ENCODE measurements at places on chromosomes 11 and 22.

DNA sequence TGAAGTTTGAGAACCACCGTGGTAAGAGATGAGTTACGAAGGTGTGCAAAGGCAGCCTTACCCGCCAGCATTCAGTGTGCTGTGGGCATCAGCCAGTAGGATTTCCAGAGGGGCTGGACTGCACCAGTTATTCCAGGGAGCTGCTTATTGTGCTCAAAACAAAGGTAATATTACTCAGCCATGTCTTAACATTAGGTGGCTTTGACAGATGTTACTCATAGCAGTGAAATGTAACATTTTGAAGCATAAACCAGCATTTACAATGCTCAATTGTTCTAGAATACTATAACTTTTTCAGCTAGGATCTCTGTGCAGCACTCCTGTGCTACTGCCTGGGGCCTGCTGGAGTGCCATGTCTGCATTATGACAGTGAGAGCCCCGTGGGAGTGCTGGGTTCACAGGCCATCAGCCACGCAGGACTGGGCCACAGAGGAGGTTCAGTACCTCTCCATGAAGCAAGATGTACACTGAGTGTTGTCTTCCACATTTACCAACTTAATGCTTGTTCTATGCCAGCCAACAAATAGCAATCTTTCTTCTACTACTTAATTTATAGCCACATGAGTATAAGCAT, 238.1 kb downstream of the CADM1 start:
- no peak for DNase-seq

- no peak for DNase-seq
Measured at GRCh38 chr22:32810555-32811133, 9.1 kb downstream of the TIMP3 start.

DNA sequence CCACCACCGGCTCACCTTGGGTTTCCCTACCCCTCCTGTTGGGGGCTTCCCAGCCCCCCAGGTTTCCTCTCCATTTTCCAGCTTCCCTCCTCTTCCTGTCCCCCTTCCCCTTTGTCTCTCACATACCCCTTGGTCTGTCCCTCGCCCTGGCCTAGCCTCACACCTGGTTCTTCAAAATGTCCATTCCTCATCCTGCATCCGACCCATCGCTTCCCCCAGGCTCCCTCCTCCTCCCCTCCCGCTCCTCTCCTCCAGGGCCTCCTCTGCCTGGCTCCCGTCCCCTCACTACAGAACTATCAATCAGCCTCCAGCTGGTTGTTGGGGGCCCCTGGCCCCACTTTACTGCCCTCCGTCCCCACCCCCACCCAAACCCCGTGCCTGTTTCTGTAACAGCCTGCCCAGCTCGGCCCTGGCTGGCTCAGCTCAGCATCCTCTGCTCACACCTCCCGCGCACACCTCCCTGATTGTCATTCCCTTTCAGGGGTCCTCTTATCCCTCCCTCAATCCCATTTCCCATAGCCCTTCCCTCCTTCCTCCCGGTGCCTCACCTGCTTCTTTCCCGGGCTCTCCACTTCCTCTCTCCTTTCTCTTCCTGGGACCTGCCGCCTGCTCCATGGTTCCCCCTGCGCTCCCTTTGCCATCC, 1.2 kb downstream of the CNIH2 start:
- DNase-seq: no peak

- no peak for DNase-seq
Measured at GRCh38 chr22:47030881-47031627, 268.6 kb downstream of the TBC1D22A start.

DNA sequence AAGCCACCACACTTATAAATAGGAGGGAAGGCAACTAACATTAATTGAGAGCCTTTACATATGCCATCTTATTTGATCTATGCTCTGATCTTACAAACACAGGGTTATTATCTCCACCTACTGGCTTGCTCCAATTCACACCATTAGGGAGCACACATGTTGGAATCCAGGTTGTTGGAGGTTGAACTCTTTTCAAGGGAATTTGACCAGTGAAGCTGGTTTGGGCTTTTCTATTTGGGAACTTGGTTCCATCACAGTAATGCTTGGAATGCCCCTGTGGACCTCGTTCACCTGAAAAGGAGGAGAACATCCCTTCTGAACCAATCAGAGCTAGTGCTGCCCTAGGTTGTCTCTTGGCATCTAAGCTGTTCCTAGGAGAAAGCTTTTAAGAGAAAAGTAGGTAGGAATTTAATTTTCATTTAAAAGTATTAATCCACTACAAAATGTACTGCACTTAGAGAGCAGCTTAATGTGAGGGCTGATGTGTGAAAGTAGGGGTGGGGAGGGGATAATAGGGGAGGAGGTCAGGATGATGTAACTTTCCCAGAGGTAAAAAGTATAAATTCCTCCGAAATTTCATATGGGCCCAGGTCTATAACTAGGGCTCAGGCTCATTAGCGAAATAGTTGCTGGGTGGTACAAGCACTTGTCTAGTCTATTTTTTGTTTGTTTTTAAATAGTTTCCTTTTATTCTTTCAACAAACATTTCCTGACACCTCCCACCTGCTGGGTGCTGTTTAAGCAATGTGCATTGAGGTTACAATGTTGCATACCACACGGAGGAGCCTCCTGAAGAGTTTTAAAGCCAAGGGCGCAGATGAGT, 7.6 kb upstream of the MICAL2 start:
- DNase-seq: no peak

GRCh38 chr11:5624489-5625279, at the start of gene TRIM34:
TSS of gene TRIM34 (plus strand) at chr11:5625001. CDS start at chr11:5632332, 7,331 bp downstream.
- peak; percentile 51 for DNase-seq

- DNase-seq: no peak
Measured at GRCh38 chr11:34284156-34284555, 73.7 kb downstream of the ABTB2 start.

DNA sequence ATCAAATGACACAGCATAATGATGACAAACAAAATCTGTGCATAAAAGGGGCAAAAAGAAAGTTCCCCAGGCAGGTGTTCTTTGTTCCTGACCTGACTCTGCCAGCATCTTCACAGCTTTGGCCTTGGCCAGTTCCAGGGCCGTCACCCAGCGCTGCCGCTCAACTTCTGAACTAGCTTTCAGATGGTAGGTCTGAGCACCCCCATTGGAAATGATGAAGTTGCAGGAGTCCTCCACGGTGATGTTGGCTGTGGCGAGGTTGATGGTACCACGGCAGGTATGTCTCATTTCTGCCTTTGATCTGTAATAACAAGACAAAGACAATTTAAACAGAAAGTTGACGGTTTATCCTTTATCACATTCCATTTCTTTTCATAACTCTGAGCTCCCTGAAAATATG, 5.3 kb downstream of the OSBP start:
- no peak for DNase-seq

GRCh38 chr11:64379817-64380709, 21.1 kb downstream of the RPS6KA4 start:
- DNase-seq: no peak

DNA sequence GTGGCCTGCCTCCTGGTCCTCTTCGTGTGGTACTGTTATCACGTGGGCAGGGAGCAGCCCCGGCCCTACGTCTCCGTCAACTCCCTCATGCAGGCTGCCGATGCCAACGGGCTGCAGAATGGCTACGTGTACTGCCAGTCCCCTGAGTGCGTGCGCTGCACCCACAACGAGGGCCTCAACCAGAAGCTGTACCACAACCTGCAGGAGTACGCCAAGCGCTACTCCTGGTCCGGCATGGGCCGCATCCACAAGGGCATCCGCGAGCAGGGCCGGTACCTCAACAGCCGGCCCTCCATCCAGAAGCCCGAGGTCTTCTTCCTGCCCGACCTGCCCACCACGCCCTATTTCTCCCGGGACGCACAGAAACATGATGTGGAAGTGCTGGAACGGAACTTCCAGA, 4.7 kb downstream of the ASPHD2 start:
- no peak for DNase-seq

- no peak for DNase-seq
Measured at GRCh38 chr22:36419912-36420882, 32.4 kb upstream of the MYH9 start.

DNA sequence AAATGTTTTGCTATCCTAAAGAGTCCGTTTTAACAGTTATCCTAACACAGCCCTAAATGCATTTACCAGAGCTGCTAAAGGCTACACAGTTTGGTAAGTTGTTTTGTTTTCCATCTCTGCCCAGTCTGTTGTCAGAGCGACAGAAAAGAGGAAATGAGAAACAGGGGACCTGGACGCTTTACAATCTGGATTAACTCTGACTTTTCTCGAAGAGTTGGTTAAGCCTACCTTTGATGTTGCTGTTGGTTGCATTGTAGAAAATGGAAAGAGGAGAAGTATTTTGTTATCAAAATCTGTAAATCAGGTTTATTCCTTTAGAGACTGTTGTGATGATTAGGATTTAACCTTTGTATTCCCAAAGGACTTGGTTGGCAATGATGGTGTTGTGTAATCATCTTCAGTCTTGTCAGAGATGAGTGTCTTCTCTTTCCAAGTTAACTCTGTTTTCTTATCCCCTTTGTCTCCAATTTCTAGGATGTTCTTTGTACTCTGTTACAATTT, 481 bp downstream of the ANGPTL5 start:
- peak; percentile 13 for DNase-seq

GRCh38 chr11:128582496-128583366, 4.6 kb downstream of the ETS1 start:
- peak; percentile 45 for DNase-seq

- DNase-seq: no peak
Measured at GRCh38 chr22:36872084-36872483, 11.3 kb downstream of the NCF4 start.

DNA sequence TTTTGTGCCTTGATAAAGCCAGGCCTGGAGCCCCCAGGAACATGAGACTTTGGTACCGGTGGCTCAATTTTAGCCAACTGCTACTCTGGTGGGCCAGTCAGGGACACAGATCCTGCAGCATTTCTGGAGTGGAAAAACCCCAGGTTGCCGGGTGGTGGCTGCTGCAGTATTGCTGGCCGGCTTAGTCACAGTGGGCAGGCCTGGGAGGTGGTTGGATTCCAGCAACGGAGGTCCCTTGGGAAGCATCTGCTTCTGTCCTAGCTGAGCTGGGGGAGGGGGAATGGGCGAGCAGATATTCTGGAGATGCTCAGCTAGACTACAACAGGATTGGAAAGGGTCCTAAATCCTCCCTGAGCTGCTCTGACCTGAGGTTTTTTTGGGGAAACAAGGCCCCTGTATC, 31.6 kb upstream of the ACCSL start:
- DNase-seq: no peak
